T1000 (cell line): ENCODE measurements at places on chromosomes 2 and 18.
A peak's percentile ranks its signal among the peaks of the same experiment; 100 is the strongest.

- DNase-seq: no peak
These were observed 11.4 kb upstream of the NEU4 start for GRCh38 chr2:241797441-241798080.

GRCh38 chr2:3777966-3778365, 74.6 kb downstream of the DCDC2C start:
- DNase-seq: no peak

- DNase-seq: no peak
These were observed 56.6 kb upstream of the HK2 start for GRCh38 chr2:74777161-74777900.

- no peak for DNase-seq
These were observed 1.4 kb upstream of the STEAP3 start for GRCh38 chr2:119222213-119222612.

- DNase-seq: no peak
These were observed 848.0 kb downstream of the DPP10 start for GRCh38 chr2:115290478-115290877.

GRCh38 chr18:35289727-35290093, 319 bp downstream of the ZSCAN30 start:
- no peak for DNase-seq

GRCh38 chr2:189146553-189146952, 33.0 kb downstream of the COL5A2 start:
- no peak for DNase-seq

GRCh38 chr2:120572226-120572625, 163.4 kb upstream of the GLI2 start:
- no peak for DNase-seq

GRCh38 chr2:147173798-147174197, 671.0 kb upstream of the ACVR2A start:
- no peak for DNase-seq

GRCh38 chr2:176763851-176764404, 448.7 kb upstream of the HNRNPA3 start:
- DNase-seq: no peak

- DNase-seq: no peak
These were observed 5.1 kb upstream of the EML4 start for GRCh38 chr2:42164046-42164445.

DNA sequence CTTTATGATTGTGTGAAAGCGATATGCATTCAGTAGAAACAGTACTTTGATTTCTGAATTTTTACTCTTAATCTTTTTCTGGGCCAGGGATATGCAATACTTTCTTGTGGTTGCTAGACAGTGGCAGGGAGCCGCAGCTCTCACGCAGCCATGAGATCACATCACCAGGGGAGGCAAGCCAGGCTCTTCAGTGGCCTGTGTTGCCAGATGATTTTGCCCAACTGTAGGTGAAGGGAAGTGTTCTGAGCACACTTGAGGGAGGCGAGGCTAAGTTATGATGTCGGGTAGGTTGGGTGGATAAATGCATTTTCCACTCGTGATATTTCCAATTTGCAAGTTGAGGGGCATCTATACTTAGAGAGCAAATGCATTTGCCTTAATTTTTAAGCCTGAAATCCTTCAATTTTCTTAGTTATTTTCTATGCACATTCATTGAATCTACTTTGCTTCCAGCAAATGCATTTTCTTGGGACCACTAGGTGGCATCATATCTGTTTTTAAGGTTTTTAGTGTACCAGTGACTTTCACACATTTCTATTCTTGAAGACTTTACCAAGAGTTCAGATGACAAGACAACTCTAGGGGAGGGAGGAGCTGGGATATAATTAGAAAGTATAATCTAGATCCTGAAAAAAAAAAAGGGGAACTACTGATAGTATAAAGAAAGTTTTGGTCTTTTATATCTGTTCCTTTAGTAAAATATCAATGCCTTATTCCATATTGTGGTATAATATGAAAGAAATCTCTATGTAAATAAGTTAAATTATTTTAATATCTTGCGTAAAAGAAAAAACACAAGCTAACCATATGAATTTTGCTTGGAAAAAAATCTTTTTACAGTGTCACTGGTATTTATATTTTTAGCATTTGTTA, 643.3 kb downstream of the SOCS6 start:
- DNase-seq: no peak

DNA sequence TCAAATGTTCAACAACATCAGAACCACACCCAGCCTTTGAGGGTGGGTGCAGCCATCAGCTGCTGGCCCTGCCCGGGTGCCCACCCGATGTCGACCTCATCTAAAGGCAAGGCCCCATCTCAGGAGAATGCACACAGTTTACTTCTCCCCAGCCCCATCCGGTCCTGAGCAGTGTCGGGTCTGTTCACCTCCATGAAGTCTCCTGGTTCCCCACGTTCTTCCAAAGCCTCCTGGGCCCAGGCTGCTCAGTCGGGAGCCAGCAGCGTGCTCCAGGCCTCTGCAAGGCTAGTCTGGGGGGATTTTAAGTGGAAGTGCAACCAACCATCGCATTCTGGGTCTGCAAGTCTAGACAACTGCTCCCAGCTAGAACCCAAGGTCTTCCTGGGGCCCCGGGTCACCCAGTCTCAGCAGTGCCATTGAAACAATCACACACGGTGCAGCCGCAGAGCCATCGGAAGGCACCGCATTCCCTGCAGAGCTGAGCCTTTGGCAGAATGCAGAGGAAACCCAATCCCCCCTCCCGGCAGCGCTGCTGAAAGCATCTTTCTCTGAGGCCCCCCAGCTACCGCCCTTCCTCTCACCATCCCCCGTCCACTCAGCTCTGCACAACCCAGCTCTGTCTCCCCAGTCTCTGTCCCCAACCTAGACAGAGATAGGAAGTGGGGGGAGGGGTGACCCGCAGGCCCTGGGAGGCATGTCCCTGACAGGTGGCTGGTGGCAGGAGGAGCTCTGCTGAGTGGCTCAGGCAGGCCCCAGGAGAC, 8.5 kb downstream of the ESPNL start:
- no peak for DNase-seq

DNA sequence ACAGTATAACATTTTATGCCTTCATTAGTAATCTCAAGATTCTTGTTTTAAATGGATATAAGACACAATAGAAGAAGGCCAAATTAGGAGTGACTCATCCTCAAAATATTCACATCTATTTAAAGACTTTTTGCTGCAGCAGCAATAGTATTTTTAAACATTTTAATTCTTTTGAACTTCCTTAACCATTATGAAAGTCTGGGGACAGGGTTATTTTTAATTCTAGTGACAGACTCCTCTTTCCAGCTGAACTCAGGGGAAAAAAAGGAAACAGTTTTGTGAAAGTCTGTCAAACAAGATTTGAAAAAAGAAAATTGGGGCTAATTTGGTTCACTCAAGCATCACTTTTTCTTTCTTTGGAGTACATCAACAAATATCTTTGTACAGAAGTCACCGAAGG, 541.8 kb downstream of the NUP35 start:
- DNase-seq: no peak

DNA sequence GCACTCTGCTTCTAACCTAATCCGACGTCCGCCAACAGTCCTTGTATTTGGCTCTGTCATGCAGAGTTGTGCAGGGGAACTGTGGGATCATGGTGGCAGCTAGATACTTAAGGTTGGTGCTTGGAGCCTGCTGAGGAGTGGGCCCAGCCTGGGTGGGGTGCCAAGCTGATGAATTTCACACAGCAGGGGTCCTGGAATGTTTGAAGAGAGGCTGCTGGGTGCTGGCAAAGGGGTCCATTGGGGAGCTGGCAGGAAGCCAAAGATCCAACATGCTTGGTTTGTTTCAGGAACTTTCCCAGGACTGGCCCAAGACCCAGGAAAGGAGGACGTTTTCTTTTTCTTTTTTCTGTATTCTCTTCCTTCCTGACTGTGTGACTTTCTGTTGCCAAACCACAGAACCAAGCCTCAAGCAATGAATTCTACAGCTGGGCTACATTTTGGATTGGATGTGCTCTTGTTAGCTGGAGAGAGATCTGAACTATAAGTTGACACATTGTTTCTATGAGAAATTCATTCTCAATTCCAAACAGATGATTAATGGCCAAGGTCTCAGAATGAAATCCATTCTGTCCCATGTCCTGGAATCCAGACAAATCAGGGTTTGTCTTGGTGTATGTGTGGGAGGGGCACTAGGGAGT, 49.9 kb downstream of the DHRS9 start:
- no peak for DNase-seq

GRCh38 chr2:191910518-191910917, 63.6 kb upstream of the CAVIN2 start:
- DNase-seq: no peak

DNA sequence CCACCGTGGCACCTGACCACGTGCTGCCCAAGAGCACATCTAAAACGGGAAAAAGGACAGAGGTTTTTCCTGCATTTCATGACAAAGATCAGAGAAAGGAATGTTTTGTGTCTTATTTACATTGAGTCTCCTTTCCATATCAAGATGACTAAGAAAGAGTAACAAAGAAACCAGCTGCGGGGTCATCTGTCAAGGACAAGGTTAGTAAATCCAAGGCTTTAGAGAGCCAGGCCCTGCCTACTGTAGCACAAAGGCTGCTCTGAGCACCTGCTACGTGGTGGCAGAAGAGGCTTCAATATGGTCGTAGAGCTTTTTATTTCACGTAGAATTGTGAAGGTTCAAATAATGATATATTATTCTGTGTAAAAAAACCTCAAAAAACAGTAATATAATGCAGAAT, 51.0 kb downstream of the PRELID3A start:
- DNase-seq: no peak

- no peak for DNase-seq
These were observed 639 bp downstream of the EPB41L3 start for GRCh38 chr18:5543036-5543680.

DNA sequence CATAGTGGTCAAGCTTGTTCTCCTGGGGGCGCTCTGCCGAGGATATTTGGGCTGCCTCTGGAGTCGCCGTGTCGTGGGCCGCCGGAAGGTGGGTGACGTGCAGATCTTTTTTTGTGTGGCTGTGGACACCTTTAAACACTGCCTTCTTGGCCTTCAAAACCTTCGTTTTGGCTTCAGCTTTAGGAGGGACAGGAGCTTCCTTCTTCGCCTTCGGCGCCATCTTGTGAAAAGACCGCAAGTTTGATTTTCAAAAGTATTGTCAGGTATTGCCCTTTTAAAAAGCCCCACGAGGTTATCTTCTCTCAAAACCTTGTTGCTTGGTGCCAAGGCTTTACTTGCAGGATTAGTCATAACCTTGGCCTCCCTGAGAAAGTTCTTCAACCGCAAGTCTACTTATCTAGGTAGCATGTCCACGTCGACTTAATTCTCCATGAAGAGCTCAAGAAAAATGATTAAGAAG, 20.8 kb downstream of the LAMA3 start:
- no peak for DNase-seq

DNA sequence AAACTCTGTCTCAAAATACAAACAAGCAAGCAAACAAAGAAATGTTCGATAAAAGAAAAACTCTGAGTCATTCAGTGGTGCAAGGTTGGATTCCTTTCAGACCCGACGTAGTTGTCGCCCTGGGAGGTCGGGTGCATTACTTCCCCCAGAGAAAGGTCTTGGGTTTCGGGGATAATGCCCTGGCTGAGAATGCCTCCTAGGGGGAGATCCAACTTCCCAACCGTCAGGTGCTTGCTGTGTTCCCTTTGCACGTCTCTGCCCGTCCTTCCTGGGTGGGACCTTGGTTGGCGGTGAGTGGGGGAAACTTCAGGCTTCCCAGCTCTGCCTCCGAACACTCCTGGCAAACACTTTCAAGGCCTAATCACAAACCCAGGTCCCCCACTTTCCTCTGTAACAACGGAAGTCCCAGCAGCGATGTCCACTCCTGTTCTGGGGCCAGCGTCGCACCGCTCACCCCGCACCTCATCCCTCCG, 609 bp downstream of the TPGS2 start:
- DNase-seq: no peak

DNA sequence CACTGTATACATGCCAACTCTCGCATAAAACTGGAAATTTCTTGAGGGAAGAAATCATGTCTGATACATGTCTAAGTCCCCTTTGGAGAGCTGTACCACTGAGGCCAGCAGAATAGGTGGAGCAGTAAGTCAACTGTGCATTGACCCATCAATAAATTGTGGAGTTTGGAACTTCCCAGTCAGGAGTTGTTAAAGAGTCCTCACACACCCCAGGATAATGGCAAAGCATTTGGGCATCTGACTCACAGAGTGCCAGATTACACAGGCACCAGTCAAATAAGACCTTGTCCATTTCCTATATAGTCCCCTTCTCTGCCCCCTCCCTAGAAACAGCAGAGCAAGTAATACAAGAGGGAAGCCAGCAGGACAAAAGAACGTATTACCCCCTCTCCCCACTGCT, 10.4 kb downstream of the VSNL1 start:
- no peak for DNase-seq

- DNase-seq: no peak
These were observed 39.0 kb downstream of the RALB start for GRCh38 chr2:120291401-120292311.

- DNase-seq: no peak
These were observed 87.8 kb downstream of the LOXHD1 start for GRCh38 chr18:46569211-46569610.

GRCh38 chr2:241665731-241666440, 20.7 kb downstream of the DTYMK start:
- no peak for DNase-seq

- DNase-seq: no peak
These were observed 54.9 kb upstream of the CYP1B1 start for GRCh38 chr2:38130876-38131275.

GRCh38 chr2:86413296-86414094, 27.7 kb upstream of the KDM3A start:
- no peak for DNase-seq

GRCh38 chr2:116510117-116510671, 1304.3 kb upstream of the DDX18 start:
- DNase-seq: peak; percentile 33

GRCh38 chr2:31467426-31467825, 52.9 kb upstream of the XDH start:
- no peak for DNase-seq

- DNase-seq: no peak
These were observed 101.5 kb upstream of the SETBP1 start for GRCh38 chr18:44579028-44579702.

DNA sequence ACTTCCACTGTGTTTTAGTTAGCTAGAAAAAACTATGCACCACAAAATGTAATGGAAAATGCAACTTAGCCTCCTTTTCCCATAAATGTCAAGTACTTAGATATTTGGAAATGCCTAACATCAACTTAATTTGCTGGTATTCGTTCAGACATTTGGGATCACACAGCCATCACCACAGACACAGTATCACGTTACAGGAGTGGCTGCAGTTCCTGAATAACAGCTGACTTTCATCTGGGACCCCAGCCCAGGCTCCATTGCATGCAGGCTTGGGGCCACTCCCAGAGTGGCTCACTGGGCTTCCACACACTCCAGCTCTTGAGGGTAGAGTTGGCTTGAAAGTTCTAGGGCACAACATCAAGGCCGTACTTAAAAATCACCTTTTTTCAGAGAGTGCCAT, 9.3 kb downstream of the TMEM182 start:
- no peak for DNase-seq

- DNase-seq: no peak
These were observed 132.2 kb downstream of the TDRD15 start for GRCh38 chr2:21256006-21256405.
